ENCODE measurements at places on chromosomes 1 and 21.

GRCh38 chr21:35367553-35367952 lies 318.5 kb upstream of the RUNX1 start:
- no peak for DNase-seq

DNA sequence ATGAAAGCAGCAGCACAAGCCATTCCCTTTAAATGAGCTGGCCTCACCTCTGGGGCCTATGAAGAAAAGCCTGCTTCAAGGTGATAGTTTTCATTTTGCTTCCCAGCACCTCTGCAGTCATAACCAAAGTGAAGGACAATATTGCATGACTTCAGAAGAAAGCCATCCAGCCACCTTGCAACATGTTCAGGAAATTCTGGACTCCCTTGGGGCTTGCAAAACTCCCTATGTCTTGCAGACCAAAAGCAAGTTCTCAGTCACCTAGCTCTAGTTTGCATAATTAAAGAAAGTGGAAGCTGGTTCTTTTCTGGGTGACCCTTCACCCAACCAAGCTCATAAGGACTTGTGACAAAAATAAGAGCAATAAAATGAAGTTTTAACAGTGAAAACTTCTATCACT lies 87.6 kb downstream of the GFI1 start:
- DNase-seq, result no peak

DNA sequence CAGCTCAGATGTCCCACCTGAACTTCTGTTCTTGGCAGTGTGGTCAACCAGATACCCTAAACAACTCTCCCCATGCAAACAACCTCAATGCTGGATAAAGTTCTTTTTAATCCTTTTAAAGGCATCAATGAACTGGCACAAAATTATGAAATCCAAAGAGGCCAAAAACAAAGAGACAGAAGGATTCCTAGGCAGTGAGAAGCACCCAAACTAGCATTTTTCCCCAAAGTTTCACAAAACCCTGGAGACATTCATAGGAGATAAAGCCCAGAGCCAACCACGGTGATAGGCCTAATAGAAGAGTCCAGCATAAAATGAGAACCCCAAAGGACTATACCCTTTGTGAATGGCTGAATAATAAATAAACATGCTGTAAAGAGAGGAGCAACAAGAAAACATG lies 50.7 kb downstream of the MATN1 start:
- no peak for DNase-seq

DNA sequence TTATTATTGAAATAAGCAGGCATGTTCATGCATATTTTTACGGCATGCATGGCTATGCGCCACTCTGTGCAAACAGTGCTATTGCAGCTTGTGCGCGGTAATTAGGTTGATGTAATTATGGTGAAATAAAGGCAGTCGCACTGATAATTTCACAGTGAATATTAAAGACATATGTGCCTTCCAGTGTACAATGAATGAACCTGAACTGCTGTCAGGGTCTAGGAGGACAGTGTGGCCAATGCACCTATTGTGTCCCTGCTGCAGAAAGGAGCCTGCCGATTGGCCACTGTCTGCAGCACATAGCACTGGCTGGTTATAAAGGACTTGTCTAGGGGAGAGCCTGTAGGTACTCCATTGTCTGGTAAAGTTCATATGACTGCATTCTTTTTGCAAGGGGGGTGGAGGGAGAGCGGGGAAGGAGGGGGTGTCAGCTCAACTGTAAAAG lies 340.4 kb downstream of the USP25 start:
- DNase-seq, result no peak

- no peak for DNase-seq
Measured at GRCh38 chr21:33668620-33669019, 26.3 kb downstream of the ITSN1 start.

DNA sequence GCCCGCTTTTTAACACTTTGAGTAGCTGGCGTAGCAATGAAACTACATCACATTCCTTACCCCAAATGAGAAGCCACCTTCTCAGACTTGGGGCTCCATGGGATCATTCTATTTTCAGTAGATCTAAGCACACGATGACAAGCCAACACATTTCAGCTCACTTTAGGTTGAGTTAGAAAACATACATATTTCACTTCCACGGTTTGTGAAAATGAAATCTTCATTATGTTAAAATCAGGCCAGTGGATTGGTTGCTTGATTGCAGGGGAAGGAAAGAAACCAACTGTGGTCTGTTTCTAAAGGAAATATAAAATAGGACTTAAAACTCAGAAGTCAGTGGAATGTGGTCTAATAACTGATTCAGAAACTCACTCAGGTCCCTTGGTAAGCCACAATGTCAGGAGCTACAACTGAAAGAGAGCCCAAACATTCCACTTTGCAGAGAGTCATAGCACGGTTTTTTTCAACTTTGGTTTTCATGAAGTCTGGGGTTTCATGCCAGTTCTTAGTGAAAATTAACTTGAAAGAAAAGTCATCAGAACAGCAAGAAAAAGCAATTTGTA lies 82.3 kb upstream of the TIAM1 start:
- no peak for DNase-seq

- peak; percentile 68 for DNase-seq
Measured at GRCh38 chr1:116763787-116764465, 9.7 kb downstream of the CD2 start.

DNA sequence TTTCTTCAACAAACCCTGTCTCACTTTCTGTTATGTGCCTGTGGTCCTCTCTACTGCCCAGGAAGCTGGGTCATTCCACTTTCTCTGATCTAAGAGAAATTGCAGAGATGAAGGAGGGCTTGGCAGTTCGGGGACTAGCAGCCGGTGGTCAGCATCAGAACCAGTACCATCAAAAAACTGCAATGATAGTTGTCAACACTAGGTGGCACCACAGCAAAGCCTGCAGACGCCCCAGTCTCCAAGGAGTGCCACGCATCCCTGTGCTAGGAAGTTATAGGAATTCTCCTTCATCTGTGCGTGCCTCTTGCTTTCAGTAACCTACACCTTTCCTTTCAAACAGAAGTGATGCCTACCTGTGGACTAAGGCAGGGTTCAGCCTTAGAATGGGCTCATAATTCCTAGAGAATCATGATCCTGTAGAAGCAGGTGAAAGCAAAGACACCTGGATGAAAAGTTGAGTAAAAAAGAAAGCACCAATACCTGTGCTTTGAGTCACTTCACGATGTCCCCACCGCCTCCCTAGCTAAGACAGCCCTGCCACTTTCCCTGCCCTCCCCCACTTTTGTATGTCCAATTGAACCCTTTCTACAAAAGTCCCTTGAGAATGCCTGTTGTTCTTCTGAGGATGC lies 129.2 kb downstream of the ADAMTS1 start:
- peak; percentile 59 for DNase-seq

All from hematopoietic multipotent progenitor cell treated with erythropoietin and hydrocortisone succinate and interleukin-3 and kit ligand, for 6 days (in vitro differentiated cells).